ENCODE measurements at places on chromosomes 1 and 21. TPM values are rescaled to one million over a fixed set of nuclear protein-coding genes. Genes with fewer than 3 reads are reported as not detected.

- no peaks in the 10 kb centered on the region for H3K27me3 ChIP-seq
- H3K4me1 ChIP-seq = no peaks in the 10 kb centered on the region
- H3K4me3 ChIP-seq = no peak overlapping the region
- H3K27ac ChIP-seq = no peak overlapping the region
These were observed 487.6 kb downstream of the DPYD start for GRCh38 chr1:97433094-97433823.

Gene SEC16B
- not detected for total RNA-seq

DNA sequence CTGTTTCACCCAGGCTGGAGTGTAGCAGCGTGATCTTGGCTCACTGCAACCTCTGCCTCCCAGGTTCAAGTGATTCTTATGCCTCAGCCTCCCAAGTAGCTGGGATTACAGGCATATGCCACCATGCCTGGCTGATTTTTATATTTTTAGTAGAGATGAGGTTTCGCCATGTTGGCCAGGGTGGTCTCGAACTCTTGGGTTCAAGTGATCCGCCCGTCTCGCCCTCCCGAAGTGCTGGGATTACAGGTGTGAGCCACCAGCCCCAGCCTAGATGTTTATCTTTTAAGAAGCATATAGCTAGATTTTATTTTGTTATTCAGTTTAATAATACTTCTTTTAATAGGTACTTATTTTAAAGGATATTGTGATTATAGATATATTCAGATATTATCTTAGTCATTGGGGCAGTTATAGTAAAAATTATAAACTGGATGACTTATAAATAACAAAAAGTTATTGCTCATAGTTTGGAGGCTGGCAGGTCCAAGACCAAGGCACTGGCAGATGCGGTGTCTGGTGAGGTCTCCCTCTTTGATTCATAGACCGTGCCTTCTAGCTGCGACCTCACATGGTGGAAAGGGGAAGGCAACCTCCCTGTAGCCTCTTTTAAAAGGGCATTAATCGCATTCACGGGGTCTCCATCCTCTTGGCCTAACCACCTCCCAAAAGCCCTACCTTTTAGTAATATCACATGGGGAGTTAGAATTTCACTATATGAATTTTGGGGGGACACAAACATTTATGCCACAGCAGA is 3.1 kb upstream of the KCNE2 start:
- no peak overlapping the region for H3K27ac ChIP-seq
- peaks cover 7% of the 10 kb centered on the region for H3K4me1 ChIP-seq
- H3K4me3 ChIP-seq = no peak overlapping the region
- peaks cover 20% of the 10 kb centered on the region for H3K27me3 ChIP-seq
- H3K36me3 ChIP-seq = no peaks in the 10 kb centered on the region
- no peak for DNase-seq

DNA sequence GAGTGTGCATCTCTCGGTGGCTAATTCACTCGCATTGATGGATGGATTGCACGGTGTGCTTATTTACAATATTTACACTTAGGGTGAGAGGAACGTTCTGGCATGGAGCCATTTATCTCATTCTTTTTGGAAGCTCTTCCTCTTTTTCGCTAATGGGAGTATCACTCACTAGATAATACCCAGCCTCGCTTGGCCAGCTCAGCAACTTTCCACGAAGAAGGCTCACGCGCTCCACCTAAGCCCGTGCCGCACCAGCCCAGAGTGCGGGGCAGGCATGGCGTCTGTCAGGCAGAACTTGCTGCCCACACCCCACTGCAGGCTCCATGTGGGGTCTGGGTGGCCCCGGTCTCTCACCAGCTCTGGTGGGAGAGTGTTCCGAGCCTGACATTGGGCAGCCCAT is 484.9 kb downstream of the NPHP4 start:
- H3K27ac ChIP-seq = no peak overlapping the region
- H3K27me3 ChIP-seq = no peaks in the 10 kb centered on the region

GRCh38 chr1:156559797-156560385 is 12.5 kb downstream of the IQGAP3 start:
- H3K27me3 ChIP-seq = no peaks in the 10 kb centered on the region
- H3K27ac ChIP-seq = no peak overlapping the region
- DNase-seq = no peak
- H3K4me1 ChIP-seq = no peaks in the 10 kb centered on the region

Gene LCE1C
- total RNA-seq = not detected

Measured in activated CD8-positive, alpha-beta T cell treated with anti-CD3 and anti-CD28 coated beads, Interleukin-2, amount 10 ng/mL, durations not matched to agents 7 days and 5 days (primary cell).